ENCODE measurements at places on chromosomes 12 and 14.
A peak's percentile ranks its signal among the peaks of the same experiment; 100 is the strongest.

GRCh38 chr14:37088356-37089215 lies 83.8 kb downstream of the SLC25A21 start:
- DNase-seq: no peak

GRCh38 chr14:65961004-65961403 lies 525.2 kb upstream of the CCDC196 start:
- peak; percentile 58 for DNase-seq

DNA sequence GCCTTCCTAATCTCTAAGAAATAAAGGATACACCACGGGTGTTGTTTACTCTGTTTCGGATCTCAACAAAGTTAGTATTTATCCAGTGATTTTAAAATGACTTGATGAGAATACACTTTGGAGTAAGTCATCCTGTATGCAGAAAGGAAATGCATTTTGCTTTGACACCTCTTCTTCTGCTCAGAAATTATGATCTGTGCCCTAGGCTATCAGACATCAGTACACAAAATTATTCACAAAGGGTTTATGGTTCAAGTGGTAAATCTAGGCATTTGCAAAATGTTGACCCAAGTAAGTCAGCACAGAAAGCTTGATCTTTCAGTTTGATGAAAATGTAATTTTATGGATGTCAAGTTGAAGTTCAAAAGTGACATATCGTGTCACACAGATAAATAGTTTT lies 248.5 kb downstream of the ATP23 start:
- no peak for DNase-seq

DNA sequence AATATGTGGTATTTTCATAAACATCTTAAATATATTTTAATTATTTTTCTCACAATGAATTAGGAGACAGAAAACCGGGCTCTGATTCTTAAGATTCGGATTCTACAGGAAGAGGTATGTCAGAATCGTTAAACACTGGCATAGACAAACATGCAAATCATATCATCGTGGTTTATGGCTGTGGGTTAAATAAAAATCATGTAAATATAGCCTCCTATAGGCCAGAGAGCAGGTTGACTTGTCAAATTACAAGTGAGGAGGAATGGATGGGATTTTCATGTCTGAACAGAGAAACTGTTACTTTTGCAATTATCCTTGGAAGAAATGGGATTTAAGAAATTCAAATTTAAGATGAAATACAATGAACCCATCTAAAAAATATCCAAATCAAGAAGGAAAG lies 74.9 kb upstream of the BCAT1 start:
- no peak for DNase-seq

DNA sequence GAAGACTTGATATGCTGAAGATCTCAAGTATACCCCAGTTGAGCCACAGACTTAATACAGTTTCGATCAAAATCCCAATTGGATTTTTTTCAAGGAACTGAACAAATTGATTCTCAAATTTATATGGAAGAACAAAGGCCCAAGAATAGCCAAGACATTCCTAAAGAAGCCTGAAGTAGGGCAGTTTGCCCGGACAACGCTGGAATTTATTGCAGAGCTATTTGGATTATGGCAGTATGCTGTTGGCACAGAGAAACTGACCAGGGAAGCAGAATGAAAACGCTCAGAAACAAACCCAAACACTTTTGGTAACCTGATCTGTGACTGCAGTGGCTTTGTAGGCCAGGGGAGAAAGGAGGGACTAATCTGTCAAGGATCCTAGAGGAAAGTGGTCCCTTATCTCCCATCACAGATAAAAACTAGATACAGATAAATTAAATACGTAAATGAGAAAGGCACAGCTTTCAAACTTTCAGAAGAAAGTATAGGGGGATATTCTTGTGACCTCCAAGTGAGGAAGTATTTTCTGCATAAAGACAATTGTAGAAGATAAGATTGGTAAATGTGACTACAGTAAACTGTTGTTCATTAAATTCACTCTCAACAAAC lies 35.9 kb upstream of the GSC start:
- DNase-seq: no peak

- no peak for DNase-seq
These were observed 21.5 kb downstream of the YLPM1 start for GRCh38 chr14:74784634-74785033.

- no peak for DNase-seq
These were observed 2.3 kb downstream of the MEG3 start for GRCh38 chr14:100828031-100828769.

DNA sequence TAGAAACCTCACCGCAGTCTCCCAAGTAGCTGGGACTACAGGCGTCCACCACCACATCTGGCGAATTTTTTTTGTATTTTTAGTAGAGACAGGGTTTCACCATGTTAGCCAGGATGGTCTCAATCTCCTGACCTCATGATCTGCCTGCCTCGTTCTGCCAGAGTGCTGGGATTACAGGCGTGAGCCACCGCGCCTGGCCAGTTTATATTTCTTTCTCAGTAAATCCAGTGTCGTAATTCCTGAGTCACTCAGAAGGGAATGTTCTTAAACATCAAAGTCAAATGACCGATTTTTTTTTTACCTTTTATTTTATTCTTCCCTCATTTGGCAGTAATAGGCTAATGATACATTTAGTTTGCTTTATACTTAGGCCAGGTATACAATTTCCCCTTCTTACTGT lies 80.5 kb downstream of the FBXO33 start:
- DNase-seq: peak; percentile 1

DNA sequence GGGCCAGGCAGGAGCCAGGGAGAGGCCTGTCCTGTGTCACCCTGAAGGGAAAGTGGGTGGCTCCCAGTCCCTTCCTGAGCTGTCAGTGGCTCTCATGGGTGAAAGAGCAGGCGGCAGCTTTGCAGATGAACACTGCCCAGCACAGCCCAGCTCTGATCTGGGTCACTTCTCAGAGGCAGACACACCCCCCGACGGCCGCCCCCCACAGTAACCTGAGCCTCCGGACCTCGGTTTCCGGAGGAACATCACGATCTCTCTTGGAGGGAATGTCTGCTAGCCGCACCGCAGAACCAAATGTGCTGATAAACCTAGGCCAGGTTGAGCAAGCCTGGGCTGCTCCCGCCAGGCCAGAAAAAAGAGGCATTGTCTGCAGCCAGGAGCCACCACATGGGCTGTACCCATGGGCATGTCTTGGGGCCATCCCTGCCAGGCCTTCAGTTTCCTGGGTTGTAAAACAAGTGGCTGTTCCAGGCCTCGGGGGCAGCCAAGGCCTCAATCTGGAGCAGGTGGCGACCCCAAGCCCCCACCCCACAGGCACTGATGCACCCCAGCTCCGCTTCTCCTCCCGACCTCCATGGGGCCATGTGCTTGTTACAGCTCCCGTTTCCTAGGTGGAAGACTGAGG lies 57.6 kb downstream of the NCOR2 start:
- DNase-seq: no peak

DNA sequence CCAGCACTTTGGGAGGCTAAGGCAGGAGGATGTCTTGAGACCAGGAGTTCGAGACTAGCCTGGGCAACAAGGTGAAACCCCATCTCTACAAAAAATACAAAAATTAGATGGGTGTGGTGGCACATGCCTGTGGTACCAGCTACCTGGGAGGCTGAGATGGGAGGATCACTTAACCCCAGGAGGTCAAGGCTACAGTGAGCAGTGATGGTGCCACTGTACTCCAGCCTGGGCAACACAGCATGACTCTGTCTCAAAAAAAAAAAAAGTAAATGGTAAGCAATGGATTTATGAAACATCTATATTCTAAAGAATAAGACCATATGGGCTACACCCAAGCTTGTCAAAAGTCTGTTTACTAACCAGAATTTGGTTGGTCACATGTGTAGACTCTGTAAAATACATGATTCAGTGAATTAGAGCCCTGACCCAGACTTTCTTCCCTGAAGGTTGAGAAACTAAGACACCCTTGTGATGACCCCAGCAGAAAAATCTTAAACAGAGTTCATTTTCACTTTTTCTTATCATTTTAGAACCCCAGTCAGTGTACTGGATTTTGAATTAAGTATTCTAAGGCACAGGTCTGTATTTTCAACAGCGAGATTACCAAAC lies 12.1 kb downstream of the FGD6 start:
- DNase-seq: no peak

DNA sequence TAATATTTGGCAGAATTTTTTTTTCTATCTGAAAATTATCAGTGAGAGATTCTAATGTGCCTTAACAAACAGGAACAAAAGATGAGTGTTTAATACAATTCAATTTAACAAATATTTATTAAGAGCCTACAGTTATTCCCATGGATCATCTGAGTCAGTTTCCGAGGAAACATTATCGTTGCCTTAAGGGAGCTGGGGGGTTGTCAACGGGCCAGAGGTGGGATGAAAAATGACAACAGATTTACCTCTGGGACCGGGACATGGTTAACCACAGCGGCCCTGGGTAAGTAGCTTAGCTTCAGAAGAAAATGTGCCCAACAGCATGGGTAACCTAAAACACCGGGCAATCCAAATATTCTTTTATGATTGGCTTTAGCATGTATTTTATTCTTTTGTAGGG lies 113.6 kb downstream of the DAD1 start:
- no peak for DNase-seq

GRCh38 chr14:69423279-69423678 lies 24.8 kb downstream of the SLC39A9 start:
- DNase-seq: no peak

- no peak for DNase-seq
These were observed 21.5 kb downstream of the EP400 start for GRCh38 chr12:131971226-131971625.

DNA sequence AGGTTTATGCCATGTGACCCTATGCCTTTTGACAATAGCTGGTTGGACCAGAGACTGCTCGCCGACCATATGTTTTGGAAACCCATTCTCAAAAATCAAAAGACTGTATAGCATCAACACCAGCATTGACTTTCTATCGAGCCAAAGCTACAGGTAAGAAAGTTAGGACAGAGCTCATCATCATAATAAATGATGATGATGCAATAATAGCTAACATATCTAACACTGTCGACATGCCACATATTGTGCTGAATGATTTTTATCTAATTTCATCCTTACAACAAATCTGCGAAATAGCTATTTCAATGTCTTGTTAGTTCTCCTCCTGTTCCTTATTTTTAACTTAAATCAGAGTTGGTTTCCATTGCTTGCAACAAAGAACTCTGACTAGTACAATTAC lies 102.9 kb downstream of the EGLN3 start:
- DNase-seq: no peak

- DNase-seq: no peak
These were observed 57.4 kb upstream of the LRFN5 start for GRCh38 chr14:41549282-41549681.

- DNase-seq: no peak
These were observed 20.2 kb upstream of the SERPINA1 start for GRCh38 chr14:94408546-94409095.

- no peak for DNase-seq
These were observed 11.1 kb downstream of the PTGES3 start for GRCh38 chr12:56676851-56677580.

DNA sequence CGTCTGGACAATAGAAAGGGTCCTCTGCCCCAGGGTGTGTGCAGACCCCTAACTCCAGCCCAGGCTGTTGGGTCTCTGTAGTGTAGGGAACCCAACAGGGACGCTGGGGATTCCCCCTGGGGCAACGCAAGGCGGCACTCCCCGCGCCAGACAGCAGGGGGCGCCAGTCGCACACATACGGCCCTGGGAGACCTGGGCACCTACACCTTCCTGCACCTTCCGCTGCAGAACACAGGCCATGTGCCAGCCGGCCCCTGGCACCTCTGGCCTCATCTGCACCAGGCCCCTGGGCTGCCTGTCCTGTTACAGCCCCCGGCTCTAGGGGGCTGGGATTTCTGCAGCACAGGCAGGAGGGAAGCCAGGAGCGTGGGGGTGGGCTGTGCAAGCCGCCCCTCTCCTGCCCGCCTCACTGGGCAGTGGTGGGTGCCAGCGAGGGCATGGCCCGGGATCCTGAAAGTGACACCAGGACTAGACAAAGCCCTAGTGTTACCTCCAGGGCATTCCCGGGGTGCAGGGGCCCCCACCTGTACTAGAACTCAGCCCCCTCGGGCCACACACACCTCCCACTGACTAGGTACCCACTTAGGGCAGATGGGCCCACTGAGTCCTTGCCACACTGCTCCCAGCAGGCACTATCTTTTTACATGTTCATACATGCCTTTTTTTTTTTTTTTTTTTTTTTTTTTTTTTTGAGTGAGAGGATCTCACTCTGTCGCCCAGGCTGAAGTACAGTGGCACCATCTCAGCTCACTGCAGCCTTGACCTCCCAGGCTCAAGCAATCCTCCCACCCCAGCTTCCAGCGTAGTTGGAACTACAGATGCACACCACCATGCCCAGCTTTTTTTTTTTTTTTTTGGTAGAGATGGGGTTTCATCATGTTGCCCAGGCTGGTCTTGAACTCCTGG lies 37.5 kb downstream of the CCNK start:
- DNase-seq: peak; percentile 45

DNA sequence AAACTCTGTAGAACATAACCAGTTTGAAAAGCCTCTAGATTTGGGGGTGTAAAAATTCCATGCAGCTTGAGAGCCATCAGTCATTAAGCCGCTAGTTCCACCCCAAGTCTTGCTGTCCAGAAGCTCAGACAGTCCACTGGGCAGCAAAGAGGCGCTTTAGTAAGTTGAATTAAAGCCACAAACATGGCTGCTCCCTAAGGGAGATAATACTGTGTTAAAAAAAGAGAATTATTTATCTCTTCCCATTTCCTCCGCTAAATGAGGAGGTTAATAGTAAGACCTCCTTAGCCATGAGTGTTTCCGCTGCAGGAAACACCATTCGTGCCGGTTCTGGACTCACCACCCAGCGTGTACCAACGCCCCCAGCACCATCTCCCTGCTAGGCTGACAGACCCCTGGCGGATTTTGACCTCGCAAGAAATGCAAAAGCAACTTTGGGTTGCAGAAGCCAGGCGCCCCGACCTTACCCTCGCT lies 536 bp downstream of the TM7SF3 start:
- no peak for DNase-seq

DNA sequence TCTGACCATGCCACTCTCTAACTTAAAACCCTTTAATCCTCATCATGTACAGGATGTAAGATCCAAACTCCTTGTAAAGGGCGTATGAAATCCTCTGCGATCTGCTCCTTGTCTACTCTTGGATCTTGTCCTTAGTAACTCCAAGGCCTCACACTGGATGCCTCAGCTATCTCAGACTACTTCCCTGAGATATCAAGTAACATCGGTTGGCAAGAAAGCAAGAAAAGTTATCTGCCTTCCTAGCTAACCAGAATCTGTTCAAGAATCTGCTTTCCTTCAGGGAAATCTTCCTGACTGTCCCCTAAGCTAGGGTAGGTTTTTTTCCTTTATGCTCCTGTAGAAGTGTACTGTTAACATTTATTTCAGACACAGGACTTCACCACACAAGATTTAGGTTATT lies 82.6 kb downstream of the TAOK3 start:
- DNase-seq: no peak

DNA sequence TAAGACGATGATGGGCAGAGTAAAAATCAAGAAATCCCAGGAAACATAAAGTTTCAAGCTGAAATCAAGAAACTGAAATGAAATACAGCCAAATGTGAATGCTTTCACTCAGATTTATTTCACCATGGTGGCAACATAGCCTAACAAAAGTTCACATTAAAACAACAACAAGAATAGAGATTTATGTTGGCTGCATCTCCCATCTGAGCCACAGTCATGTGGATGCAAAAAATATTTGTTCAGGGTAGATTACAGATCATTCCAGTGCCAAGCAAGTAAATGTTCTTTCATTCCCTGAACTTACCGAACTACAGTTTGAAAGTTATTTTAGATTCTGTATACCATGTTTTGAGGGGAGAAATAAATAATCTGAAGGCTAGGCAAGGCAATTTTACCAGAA lies 159.9 kb upstream of the TMTC1 start:
- DNase-seq: no peak

- DNase-seq: peak; percentile 48
These were observed 21.9 kb upstream of the PTGR2 start for GRCh38 chr14:73829526-73830431.
